ENCODE measurements at places on chromosomes 7 and 10.

DNA sequence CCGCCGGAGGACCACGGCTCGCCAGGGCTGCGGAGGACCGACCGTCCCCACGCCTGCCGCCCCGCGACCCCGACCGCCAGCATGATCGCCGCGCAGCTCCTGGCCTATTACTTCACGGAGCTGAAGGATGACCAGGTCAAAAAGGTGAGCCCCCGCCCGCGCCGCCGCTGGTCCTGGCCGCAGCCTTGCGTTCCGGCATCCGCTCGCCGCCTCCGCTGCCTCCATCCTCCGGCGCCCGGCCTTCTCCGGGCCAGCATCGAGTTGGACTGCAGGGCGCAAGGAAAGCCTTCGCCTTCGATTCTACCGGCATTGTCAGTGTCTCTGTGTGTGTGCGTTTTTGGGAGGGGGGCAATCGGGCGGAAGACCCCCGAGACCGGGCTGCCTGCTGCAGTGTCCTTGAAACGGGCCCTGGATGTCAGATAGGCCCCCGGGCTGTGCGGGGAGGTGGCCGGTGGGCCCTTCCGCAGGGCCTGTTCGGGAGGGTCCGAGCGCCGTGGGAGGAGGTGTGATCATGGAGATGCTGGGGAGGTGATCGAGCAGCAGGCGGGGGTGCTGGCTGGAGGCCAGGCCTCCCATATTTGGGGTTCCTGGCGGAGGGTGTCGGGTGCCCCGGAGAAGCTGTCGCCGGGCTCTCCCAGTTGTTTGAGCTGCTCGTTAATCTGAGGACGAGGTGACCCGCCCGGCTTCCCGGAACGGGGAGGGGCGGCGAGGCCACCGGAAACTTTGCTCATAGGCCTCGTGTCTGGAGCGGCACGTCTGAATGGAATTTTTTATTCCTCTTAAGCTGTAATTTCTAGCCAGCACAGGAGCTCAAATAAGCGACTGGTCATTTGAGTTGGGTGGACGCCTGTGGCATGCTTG is 40.8 kb downstream of the HK1 start:
- DNase-seq: peak; percentile 51

DNA sequence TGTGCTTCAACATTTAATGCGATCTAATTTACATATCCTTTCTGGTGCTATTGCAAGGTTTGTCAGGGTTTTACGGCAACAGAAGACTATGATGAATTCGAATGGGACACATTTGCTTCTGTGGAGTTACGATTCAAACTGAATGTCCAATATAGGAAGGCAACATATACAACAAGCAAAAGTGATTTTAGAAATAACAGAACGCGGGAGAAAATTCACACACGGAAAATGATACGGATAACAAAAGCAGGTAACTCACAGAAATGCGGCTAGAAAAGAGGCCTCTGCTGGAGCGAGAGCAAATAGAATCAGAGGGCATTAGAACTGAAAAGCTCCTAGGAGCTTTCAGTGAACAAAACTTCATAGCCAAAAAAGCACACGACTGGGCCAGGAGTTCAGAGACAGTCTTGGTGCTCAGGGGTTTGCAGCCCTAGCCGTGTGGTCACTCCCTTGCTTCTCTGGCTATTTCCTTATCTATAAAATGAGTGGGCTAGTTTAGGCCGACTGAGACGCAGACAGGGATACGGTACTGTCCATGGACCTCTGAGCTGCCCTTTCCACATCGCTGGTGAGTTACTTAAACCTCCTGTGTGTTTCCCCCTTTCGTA is 557 bp upstream of the TAX1BP1 start:
- no peak for DNase-seq

DNA sequence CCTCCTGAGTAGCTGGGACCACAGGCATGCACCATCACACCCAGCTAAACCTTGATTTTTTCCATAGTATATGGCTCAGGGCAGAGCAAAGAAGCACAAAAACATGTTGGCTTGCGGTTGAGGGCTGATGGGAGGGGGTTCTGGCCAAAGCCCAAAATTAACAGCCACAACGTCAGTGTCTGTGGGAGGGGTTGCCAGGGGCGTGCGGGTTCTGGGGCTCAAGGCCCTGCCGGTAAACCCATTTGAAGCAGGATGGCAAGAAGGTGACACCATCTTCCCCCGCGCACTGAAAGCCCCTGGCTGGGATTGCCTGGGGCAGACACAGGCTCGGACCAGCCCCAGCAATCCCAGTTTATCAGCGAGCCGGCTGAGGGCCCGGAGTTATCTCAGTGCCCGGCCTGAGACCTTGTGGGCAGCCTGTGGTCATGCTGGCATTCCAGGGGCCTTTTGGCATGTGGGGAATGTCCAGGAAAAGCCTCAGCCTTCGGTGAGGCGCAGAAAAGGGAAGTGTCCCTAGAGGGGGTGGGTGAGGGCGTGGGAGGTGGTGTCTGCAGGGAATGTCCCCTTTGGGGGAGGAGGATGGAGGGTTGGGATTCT is 167.7 kb upstream of the TNRC18 start:
- DNase-seq: peak; percentile 90

DNA sequence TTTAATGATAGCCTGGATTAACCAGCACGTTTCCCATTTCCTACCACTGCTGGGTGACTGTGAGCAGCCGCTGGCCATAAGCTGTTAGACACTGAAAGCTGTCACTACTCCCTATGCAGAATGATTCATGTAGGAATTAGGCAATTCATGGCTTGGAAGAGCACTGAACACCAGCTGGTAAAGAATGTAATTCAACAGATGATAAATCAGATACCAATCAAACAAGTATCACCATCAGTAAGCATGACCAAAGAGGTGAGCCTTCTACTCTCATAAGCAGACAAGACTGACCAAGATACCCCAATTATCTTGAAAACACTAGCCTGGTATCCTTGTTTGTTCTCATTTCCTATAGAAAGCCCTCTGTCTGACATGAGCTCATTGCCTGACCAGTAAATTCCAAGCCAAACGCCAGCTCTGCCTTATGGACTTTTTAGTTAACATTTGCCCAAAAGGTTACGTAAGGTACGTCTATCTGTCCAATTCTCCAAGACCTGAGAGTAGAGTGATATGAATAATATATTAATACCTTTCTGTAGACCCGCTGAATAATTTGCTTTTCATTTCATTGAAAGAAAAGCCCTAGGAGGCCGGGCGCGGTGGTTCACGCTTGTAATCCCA is 127.7 kb downstream of the ELMO1 start:
- no peak for DNase-seq

DNA sequence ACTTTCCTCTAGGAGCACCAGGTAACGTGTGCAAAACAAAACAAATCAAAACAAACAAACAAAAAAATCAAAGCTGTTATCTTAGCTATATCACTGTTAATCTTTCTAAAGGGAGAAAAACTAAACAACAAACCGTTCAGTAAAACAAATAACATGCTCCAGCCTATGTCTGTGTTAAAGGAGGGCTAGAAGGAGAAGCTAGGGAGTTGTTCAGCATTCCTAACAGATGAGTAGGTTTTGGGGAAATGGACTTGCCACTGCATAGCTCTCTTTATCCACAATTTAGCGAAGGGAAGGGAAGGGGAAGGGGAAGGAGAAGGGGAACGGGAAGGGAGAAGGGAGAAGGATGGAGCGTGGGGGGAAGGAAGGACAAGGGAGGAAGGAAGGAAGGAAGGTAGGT is 134.2 kb upstream of the AKR1E2 start:
- DNase-seq: no peak

GRCh38 chr10:7485244-7485556 is 74.4 kb upstream of the SFMBT2 start:
- no peak for DNase-seq
